Spleen (tissue), 13 donors: ENCODE measurements at places on chromosomes 5 and 9.

DNA sequence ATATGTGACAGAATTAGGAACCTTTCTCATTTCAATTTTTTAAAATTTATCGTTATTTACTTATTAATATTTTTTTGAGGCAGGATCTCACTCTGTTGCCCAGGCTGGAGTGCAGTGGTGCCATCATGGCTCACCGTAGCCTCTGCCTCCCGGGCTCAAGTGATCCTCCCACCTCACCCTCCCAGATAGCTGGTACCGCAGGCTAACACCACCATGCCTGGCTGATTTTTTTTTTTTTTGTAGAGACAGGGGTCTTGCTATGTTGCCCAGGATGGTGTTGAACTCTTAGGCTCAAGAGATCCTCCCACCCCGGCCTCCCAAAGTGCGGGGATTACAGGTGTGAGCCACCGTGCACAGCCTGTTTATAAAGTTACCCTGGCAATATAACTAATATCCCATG is 275.2 kb downstream of the AOPEP start:
- no peak for DNase-seq

DNA sequence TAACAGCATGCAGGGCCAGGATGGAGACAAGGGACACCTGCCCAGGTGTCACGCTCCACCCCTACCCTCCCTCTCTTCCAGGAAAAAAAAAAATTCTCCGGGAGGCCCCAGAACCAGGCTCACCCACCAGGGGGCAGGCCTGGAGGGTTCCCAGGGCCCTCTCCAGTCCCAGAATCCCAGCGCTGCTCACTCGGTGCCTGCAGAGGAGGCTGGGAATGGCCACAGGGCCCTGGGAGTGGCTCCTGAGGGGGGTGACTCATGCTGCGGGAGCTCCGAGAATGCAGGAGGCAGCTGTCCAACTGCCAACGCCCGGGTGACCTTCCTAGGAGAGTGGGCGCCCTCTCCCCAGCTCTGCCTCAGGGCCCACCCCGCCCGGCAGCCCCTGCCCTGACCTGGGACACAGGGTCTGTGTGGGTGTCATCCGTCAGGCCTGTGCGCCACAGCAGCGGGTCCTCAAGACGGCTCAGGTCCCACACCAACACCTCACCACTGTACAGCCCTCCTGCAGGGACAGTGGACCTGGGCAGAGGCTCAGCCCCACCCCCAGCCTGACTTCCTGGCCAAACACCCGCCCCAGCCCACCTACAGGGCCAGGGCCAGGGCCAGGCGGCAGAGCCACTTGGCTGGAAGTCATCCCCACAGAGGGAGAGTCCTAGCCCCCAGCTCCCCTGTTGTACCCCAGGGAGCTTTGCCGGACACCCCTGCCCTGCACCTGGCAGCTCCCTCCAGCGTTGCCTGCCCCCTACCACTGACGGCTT is 21.2 kb downstream of the DYNC2I2 start:
- DNase-seq = peak; percentile 85

DNA sequence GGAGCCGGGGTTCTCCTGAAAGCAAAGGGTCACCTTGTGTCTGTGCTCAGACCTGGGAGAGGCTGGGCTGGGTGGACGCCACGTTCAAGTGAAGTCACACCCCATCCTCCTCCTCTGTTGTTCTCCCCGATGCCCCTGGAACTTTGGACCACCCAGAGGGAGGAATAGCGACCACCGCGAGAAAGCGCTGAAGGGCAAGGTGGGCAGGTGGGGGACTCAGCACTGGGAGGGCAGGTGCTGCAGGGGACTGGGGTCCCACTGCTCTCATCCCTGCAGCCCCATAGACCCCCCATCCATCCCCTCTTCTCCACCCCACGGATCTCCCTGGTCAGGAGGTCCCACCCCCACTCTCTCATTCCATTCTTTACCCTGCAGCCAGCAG is 48.8 kb upstream of the COL5A1 start:
- no peak for DNase-seq

DNA sequence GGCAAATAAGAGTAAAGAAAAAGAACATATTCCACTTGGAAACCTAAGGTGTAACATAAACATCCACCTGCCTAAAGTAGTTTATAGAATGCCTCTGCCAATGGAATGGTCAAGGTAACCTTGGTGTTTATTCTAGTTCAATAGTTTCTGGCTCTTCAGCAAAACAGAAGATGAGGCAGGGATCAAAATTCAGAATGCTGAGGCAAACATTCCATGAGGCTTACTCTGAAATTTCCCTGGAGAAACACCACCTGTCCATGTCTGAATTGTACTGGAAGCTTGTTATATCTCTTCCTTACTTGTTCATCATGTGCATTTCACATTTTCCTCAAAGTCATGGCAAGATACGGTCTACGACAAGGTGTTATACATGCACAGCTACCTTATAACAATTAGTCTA is 1862.4 kb upstream of the ACO1 start:
- no peak for DNase-seq

DNA sequence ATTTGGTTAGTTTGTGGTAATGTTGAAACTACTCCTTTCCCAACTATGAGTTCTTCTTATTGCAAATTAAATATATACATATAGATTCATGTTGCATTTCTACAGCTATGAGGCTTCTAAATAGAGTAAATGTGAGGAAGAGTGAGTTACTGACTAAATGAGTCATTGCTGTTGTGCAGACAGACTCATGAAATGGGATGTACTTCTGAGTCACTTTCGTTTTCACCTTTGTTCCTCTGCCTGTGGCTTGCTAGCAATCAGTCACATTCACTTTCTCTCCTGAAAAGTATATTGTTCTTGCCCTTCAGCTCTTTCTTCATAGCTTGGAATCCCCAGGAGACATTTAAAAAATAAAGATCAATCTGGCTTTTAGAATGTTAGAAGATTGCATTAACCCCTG is 295.5 kb upstream of the SMC2 start:
- DNase-seq = no peak

DNA sequence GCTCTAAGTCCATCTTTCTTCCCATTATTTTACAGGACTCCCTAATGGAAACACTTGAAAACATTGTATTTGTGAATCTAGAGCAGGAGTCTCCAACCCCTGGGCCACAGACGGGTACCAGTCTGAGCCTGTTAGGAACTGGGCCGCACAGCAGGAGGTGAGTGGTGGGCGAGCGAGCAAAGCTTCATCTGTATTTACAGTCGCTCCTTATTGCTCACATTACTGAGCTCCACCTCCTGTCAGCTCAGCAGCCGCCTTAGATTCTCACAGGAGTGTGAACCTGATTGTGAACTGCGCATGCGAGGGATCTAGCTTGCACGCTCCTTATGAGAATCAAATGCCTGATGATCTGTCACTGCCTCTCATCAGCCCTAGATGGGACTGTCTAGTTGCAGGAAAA is 111.0 kb downstream of the MED27 start:
- DNase-seq = no peak

GRCh38 chr9:37283730-37284325 is 138.7 kb upstream of the GRHPR start:
- no peak for DNase-seq

- no peak for DNase-seq
Observed at GRCh38 chr9:112338561-112338960, 5.1 kb upstream of the PTBP3 start.

DNA sequence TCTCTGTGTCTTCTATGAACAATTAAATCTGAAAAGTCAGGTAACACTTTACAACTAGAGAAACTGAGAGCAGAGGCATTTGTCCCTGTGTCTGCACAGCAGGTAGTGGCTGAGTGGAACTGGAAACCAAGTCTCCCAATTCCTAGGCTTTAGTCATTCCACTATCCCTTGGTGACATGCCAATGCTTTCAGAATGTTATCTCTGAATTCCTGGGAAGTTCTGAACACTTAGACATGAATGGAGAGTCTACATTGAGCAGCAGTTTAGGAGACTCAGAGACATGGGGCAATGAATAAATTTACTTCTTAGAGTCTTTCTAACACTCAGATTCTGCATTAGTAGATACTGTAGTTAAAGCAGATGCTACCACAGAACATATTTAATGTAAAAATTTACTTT is 94.8 kb upstream of the APC start:
- no peak for DNase-seq

- no peak for DNase-seq
Observed at GRCh38 chr5:72386639-72387038, 66.5 kb downstream of the PTCD2 start.

- DNase-seq = no peak
Observed at GRCh38 chr5:127832067-127832466, 128.9 kb downstream of the CCDC192 start.

- DNase-seq = no peak
Observed at GRCh38 chr5:16886366-16886736, 49.7 kb downstream of the MYO10 start.

DNA sequence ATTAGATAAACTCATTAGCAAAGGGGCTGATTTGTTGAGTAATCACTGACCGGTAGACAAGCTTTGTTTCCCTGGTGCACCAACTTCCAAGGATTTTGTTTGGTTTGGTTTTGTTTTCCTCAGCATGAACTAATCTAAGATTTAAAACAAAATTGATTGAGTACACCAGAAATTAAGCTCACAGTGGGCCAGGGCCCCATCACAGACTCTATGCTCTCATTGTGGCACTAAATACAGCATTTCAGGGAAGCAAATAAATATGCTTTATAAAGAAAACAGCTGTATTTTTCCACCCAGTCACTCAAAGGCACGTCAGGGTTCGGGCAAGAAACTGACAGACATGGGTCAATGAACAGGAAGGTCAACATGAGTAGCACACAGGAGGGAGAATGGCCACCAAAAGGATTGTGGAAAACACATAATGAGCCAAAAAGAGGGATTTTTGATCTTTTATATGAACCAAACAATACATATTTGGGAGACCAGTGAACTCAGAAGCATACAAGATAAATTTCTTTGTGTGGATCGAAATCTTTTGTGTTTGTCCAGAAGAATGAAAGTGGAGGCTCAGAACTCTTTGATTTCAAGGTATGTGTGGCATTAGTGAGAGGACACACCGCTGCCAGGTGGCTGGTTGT is 8.8 kb downstream of the CFAP77 start:
- DNase-seq = no peak

DNA sequence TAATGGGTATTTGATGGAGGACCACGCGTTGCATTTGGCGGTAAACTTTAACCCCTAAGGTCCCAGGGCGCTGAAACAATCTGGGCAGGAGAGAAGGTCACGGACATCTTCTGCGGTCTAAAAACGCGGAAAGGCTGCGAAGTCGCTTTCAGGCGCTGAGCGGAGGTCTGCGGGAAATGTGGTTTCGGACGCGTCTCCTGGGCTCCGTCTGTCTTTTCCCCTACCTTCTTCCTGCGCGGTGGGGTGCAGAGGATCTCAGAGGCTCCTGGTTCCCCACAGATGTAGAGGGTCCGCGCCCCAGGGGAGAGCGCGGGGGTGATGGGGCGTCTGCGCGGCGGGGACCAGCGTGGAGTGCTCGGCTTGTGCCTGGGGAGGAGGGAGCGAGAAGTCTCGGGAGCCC is 58.4 kb downstream of the ZNF510 start:
- no peak for DNase-seq

- DNase-seq = no peak
Observed at GRCh38 chr5:109413458-109413857, 3.7 kb upstream of the PJA2 start.

DNA sequence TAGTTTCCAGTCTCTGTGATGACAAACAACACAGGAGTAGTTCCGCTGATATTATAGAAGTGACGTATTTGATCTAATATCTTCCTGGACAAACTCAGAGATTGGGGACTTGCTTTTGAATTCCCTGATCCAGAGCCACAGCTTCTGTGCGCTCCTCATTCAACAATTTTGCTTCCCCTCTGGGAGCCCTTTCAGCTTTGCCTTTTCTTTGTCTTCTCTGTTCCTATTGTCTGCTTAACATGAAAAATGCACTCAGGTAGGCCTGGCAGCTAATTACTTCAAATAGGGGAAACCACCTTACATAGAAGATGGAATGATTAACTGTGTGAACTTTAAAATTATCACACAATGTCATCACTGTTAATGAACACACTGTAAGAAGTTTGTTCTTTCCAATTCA is 192.9 kb downstream of the EPB41L4A start:
- no peak for DNase-seq
